ENCODE measurements at places on chromosomes 1 and 21.
A peak's percentile ranks its signal among the peaks of the same experiment; 100 is the strongest.

GRCh38 chr1:106554294-106554693, 502.2 kb upstream of the PRMT6 start:
- no peak for DNase-seq

GRCh38 chr1:33867684-33868083, 3.8 kb downstream of the HMGB4 start:
- peak; percentile 35 for DNase-seq

DNA sequence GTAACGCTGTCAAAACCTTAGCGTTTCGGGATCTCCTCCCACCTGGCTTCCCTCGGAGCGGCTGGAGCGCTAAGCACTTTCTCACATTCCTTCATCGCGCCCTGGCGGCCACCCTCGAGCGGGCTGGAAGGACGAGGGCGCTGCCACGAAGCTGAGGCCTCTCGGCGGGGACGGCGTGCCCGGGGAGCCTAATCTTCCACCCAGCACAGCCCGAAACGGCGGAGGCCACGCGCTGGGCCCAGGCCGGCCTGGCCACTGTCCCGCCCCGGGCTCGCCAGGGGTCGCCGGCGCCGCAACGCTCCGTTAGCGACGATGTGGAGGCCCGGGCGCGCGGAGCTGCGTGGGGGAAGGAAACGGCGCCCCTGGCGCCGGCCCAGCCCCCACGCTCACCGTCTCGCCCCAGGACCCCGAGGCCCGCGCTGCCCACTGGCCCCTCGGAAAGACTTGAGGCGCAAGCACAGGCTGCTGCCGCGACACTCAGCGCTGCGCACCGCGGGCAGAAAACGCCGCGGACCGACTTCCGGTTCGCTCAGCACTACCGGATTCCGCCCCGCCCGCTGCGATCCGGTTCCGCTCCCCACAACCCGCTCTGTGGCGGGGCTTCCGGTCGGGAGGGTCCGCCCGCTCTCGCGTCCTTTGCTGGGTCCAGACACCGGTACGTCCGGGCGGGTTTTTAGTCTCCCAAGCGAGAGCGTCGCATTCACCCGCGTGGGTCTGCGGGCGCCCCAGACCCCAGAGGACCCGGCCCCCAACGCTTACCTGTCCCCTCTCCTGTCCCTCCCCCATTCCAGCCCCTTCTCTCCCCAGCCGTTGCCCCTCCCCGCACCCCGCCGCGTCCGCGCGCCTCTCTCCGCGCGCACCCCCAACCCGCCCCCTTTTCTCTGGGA, at the start of gene YBEY:
Gene YBEY, plus strand, starts transcription at position 582 of the 887 bp plus-strand sequence. CDS start 572 bp downstream, outside the sequence.
- DNase-seq, result peak; percentile 95

DNA sequence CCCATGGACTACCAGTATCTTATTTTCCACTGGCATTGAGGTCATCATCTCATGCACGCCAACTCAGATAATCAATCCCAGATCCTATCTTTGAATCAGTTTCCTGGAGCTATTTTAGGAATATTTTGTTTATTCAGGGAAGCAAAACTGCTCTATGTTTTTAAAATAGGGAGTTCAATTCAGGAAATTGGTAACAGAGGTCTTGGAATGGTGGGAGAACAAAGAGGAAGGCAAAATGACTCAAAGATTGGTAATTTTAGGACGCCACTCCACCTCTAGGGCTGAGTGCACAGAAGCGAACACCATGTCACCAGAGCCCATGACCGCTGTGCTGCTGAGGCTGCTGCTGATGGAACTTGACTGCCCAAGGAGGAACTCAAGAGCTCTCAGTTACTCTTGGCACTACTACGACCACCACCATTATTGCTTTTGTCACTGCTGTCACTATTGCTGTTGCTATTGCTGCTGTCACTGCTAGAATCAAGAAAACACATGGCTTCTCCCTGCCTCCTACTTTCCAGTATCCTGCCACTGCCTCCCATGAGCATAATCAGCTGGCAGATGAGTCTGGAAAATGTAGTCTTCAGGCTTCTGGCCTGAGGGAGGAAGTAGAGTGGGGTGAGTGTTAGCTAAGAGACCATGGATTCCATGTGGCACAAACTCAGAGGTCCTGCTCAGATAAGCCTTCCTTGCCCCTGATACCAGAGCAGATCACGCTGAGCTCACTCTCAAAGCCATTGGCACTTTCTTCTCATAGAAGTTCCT, 71.6 kb upstream of the CNIH3 start:
- peak; percentile 10 for DNase-seq

DNA sequence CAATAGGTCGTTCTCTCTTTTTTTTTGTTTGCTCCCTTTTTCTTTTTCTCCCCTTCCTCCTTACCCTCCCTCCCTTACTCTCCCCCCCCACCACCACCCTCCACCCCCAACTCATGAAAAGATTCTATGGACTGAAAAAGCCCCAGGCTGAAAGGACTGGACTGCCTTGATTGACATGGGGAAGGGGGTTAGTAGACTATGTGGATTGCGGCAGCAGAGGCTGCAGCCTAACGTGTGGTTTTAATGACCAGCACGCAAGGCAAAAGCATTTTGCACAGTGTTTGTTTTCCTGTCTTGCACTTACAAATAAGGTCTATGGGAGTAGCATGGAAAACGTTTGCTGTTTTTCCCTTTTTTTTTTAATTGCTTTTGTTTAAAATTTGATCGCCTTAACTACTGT, 5.5 kb downstream of the ZBTB18 start:
- peak; percentile 52 for DNase-seq

- no peak for DNase-seq
Measured at GRCh38 chr1:116265931-116266863, 106.8 kb upstream of the ATP1A1 start.

DNA sequence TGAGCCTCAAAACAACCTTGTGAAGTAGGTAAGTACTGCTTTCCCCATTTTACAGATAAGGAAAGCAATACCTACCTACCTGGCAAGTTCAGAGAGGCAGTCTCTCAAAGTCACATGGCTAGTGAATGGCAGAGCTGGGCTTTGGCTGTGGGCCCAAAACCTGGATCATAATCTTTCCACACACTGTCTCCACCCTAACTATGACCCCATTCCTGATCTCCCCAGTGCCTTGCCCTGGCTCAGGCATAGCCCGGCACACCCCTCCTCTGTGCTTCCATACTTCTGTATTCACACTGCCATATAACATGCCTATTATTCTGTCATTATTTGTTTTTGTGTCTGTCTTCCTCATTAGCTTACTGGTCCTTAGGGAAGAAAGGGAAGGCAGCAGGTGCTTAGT, 15.9 kb downstream of the GNG12 start:
- no peak for DNase-seq

DNA sequence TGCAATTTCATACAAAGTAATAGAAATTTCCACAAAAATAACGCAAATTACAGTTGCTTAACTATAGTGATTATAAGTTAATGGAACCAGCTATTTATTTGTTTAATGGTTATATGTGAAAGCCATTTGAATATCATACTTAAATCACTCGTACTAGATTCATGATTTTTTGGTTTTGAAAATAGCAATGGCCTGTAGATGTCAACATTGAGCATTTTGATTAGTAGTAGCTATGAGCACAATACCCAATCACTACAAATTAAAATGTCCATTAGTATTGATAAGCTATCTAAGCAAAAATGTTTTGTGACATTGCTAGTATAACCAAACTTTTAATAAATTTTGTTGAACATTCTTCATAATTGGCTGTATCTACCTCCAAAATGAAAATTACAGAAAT, 10.0 kb downstream of the COL24A1 start:
- no peak for DNase-seq

- no peak for DNase-seq
Measured at GRCh38 chr1:40610156-40610555, 55.3 kb downstream of the RIMS3 start.

DNA sequence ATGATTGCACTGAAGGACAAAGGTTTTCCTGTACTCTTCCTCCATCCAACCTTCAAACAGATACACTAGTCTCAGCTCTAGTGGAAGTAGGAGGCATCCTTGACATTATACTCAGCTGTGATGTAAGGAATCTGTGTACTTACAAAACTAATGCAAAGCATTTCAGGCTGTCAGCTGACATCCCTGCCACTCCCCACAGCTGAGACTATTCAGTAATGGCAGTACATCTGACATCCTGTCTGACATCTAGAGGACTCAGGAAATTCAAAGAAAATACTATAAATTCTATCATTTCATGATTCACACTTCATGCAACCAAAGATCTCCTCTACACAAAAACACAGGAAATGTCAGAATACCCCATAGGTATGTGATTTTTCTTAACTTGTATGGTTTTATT, 325.8 kb downstream of the SMYD3 start:
- peak; percentile 49 for DNase-seq

- peak; percentile 90 for DNase-seq
Measured at GRCh38 chr1:182962554-182963115, 9.7 kb upstream of the SHCBP1L start.

GRCh38 chr1:28104866-28105467, 16.6 kb upstream of the EYA3 start:
- peak; percentile 53 for DNase-seq

GRCh38 chr1:154495496-154496273, 6.3 kb upstream of the TDRD10 start:
- DNase-seq, result no peak

GRCh38 chr1:31434979-31435378, 22.0 kb downstream of the SERINC2 start:
- no peak for DNase-seq

DNA sequence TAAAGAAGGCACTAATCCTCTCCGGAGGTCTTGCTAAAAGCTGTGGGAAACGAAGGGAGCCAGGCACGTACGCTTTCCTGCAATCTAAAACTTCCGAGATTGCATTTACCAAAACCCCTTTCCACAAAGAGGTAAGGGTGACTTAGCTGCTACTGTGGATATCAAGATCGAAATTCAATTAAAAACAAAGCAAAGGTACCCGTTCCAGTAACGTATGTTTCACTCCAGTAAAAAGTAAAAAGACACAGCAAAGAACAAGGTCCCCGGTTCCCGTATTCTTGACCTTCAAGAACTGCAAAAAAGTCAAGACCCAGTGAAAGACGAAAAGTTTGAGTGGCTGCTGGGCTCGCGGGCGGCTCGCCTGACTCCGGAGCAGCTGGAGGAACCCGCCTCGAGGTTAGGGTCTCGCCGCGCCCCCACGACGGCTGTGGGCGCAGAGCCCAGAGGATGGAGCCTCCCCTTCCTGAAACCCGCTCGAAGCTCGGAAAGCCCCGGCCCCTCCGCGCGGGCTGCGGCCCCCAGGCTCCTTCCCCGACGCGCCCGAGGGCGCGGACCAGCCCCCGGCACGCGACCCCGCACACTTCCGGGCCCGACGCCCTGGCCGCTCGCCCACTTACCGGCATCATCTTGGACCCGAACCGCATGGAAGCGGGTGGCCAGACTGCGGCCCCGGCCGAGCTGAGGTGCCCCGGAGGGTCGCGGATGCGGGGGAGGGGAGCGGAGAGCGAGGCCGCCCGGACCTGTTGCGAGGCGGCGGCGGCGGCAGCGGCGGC, 524 bp downstream of the TP53BP2 start:
- DNase-seq, result peak; percentile 91

All from eye (tissue), 1 donor.